ENCODE measurements at places on chromosomes 7 and 10.

GRCh38 chr10:95312257-95312656 is 21.5 kb upstream of the PDLIM1 start:
- DNase-seq = no peak
- peaks cover 6% of the 10 kb centered on the region for H3K27me3 ChIP-seq
- peaks cover 31% of the 10 kb centered on the region for H3K4me1 ChIP-seq
- no peak overlapping the region for H3K4me3 ChIP-seq
- H3K36me3 ChIP-seq = peaks cover 5% of the 10 kb centered on the region
- no peak overlapping the region for H3K27ac ChIP-seq

GRCh38 chr7:3431306-3431705 is 130.3 kb downstream of the SDK1 start:
- no peak for DNase-seq
- H3K4me3 ChIP-seq = no peak overlapping the region
- peaks cover 33% of the 10 kb centered on the region for H3K4me1 ChIP-seq
- no peak overlapping the region for H3K27ac ChIP-seq
- no peaks in the 10 kb centered on the region for H3K36me3 ChIP-seq

DNA sequence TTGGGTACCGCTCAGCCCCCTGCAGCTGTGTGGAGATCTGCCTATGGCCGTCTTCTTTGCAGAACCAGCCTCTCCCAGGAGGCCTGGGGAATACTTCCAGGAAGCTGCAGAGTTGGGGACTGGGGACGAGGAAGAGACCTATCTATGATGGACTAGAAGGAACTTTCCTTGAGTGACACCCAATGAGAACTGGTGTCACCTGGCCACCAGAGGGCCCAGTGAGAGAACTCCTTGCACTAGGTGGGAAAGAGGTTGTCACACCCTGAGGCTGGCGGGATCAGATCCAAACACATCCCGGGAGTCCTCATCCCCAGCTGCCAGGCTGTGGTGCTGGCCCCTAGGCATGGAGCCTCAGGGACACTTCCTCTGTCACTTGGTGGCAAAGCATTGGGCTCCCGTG is 4.9 kb upstream of the GRID2IP start:
- H3K27ac ChIP-seq = no peak overlapping the region
- H3K4me1 ChIP-seq = peaks cover 4% of the 10 kb centered on the region
- H3K4me3 ChIP-seq = no peak overlapping the region

- no peaks in the 10 kb centered on the region for H3K27me3 ChIP-seq
- no peak overlapping the region for H3K4me3 ChIP-seq
- no peaks in the 10 kb centered on the region for H3K4me1 ChIP-seq
- H3K27ac ChIP-seq = no peak overlapping the region
- no peaks in the 10 kb centered on the region for H3K36me3 ChIP-seq
- DNase-seq = no peak
Observed at GRCh38 chr7:127476618-127477017, 84.1 kb upstream of the ZNF800 start.

DNA sequence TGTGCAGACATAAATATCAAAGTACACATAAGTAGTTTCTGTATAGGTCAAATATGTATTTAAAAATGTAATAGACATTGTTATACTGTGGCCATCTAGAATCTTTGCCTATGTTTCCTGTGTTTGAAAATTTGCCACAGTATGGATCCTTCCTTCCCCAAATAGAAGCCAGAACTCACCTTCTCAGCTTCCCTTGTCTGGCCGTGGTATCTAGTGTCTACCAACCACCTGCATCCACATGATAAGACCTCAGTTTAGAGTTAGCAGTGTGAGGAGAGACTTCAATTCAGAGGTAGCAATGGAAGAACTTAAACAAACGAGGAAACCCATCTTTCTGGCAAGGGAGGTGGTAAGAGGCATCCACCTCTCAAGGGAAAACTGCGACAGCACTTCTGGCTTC is 4.9 kb downstream of the TRDMT1 start:
- H3K4me3 ChIP-seq = no peak overlapping the region
- H3K27ac ChIP-seq = no peak overlapping the region
- DNase-seq = no peak
- H3K4me1 ChIP-seq = peaks cover 4% of the 10 kb centered on the region
- H3K36me3 ChIP-seq = no peaks in the 10 kb centered on the region
